Activated T-helper 1 cell treated with Interleukin-2 at 50 U/mL for 16 hours (primary cell): ENCODE measurements at places on chromosomes 13 and 19.
A peak's percentile ranks its signal among the peaks of the same experiment; 100 is the strongest.

DNA sequence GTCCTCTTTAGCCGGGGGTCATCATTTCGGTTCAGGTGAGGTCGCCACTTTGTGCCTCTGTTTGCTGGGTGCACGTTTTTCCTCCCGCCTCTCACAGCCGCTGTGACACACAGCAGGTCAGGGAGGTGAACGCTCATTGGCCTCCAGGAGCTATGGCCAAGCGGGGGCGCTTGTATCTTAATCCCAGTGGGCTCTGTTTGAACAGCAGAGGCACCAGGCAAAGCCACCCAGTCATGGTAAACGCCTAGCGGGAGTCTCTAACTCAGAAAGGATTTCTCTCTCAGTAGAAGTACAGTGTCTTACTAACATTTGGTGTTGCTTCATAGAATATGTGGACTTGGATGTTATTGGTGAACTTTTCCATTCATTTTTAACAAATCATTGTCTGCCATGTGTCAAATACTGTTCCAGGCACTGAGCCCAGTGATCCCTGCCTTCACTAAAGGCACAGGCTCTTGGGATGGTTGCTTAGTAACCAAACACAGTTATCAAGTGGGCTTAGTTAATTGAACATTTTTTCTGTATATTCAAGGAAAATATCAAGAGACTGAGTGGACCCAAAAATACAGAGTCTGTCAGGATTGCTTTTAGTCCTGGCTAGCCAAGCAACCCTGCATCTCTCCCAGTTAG is 186.7 kb downstream of the STK24 start:
- no peak for DNase-seq

DNA sequence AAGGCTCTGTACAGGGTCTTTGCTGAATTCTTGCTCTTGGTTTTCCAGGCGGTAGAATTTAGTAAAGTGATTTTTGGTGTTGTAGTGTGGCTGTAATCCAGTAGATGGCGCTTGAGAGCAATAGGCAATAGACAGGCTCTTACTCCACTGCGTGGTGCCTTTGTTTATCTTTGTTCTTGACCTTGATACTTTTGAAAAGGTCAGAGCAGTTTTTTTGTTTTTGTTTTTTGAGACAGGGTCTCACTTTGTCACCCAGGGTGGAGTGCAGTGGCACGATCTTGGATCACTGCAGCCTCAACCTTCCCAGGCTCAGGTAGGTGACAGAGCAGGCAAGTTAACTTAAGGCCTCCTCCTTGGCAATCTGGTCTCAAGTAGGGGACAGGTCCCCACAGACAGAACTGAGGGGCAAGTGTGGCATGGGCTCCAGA is 12.2 kb upstream of the LILRA5 start:
- no peak for DNase-seq

DNA sequence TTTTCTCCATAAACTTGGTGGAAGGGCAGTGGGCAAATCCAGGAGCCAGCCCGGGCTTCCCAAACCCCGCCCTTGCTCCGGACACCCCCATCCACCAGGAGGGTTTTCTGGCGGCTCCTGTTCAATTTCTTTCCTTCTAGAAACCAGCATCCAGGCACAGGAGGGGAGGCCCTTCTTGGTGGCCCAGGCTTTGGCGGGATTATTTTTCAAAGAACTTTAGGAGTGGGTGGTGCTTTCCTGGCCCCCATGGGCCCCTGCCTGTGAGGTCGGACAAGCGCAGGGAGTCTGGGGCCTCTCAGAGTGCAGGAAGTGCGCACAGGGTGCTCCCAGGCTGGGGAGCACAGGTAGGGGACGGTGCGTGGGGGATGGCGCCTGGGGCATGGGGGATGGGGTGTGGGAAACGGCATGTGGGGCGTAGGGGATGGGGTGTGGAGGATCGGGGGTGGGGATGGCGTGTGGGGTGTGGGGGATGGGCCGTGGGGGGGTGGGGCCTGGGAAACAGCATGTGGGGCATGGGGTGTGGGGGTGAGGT is 396 bp downstream of the F7 start:
- DNase-seq = no peak

GRCh38 chr13:110880627-110881026 is 34.2 kb downstream of the ANKRD10 start:
- DNase-seq = no peak

GRCh38 chr19:33486936-33487811 is 34.4 kb downstream of the PEPD start:
- no peak for DNase-seq

DNA sequence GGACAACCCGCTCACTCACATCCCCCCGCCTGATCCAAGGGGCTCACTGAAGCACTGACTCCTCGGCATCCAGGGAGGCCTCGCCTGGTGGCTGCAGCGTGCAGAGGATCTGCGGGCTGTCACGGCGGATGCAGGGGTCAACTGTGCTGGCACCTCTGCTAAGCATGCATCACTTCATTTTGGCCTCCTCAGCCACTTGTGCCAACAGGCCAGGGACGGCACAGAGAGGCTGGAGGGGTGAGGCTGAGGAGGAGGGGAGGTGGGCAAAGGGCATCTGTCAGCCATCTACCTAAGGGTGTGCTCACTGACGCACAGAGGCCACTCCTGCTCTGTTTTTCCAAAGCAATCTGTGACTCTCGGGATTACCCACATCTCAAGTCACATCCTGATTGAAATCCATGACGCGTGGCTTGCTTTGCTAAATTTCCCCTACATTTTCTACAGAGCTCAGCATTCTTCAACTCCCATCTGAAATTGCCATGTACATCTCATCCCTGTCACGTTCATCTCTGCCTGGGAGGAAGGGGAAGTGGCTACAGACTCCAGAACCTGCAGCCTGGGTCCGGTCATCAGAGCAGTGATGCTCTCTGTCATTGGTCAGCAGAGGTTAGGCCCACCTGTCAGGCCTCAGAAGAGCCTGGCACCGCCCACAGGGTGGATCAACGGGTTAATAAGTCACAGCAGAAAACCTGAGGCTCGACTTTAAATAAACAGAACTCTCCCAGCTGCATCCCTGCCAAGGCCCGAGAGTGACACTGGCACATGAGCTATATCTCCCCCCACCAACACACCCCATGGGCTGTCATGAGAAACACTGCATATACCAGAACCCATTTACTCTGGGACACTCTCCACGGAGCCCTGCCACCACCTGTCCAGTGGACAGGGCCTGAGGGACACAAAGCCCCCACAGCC is 17.6 kb downstream of the ELL start:
- DNase-seq = no peak

DNA sequence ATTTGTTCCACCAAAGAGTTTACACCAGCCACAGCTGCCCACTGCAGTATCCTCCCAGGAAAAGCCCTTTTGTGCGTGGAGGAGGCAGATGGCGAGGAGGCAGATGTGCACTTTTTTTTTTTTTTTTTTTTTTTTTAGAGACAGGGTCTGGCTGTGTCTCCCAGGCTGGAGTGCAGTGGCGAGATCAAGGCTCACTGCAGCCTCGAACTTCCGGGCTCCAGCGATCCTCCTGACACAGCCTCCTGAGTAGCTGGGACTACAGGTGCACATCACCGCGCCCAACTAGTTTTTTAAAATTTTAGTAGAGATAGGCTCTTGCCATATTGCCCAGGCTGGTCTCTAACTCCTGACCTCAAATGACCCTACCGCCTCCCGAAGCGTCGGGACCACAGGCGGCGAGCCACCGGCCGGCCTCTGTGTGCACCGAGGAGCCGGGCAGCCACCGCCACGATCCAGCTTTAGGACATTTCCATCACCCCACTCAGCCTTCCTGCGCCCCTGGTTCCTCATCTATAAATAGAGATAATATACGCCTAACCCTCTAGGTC is 563 bp upstream of the PDCD5 start:
- no peak for DNase-seq

- no peak for DNase-seq
These were observed 71.7 kb upstream of the VSTM2B start for GRCh38 chr19:29454109-29454508.

GRCh38 chr19:36685835-36686234 is 1.6 kb upstream of the ZNF567 start:
- DNase-seq = no peak

DNA sequence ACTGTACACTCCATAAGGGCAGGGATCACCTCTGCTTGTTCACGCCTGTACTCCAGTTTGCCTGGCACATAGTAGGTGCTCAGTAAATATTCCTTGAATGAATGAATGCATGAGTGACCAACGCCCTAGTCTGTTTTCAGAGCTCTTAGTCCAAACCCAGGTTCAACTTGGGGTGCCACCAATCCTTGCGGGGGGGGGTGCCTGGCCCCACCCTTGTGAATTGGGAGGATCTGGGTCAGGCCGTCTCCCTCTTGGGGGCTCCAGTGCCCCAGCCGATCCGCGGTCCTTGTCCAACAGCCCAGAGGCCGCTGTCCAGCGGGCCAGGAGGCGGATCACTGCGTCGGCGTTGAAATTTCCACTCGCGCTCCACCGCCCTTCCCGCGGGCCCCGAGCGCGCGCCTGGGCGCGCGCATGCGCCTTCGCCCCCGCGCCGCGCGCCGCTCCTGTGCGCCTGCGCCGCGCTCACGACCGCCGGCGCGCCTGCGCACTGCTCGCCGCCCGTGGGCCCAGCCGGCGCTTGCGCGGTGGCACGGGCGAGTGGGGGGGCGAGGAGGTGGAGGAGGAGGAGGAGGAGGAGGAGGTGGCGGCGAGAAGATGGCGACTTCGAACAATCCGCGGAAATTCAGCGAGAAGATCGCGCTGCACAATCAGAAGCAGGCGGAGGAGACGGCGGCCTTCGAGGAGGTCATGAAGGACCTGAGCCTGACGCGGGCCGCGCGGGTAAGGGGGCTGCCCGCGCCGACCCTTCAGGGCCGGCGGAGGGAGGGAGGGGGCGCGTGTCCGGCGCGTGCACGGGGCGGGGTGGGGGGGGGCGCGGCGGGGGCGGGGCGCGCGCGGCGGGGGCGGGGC is at the start of gene CRTC1:
CRTC1 (plus strand) TSS at position 572 of the 849 bp plus-strand sequence; CDS start at position 595, 23 bp downstream.
- peak; percentile 93 for DNase-seq

GRCh38 chr13:112785483-112785856 is 95.6 kb downstream of the ATP11A start:
- no peak for DNase-seq

GRCh38 chr19:10660346-10660745 is 6.2 kb downstream of the ILF3 start:
- no peak for DNase-seq

- no peak for DNase-seq
These were observed 206.9 kb upstream of the ZNF536 start for GRCh38 chr19:30165228-30165813.

DNA sequence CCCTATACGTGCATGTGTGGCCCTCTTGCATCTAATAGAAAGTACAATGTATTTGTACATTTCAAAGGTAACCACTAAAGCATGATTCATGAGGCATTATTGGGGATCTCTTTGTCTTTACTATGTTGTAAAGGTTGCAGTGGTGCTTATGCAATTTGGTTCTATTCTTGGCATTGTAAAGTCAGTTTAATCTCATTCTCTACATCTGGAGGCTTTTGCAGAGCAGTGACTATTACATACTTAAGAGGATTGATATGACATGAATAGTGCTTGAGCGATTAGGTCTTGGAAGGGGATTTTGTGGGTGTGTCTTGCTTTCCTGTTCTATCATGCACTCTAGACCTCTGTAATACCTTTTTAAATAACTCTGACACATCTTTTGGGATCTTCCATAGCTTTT is 610.0 kb downstream of the EFNB2 start:
- DNase-seq = no peak

DNA sequence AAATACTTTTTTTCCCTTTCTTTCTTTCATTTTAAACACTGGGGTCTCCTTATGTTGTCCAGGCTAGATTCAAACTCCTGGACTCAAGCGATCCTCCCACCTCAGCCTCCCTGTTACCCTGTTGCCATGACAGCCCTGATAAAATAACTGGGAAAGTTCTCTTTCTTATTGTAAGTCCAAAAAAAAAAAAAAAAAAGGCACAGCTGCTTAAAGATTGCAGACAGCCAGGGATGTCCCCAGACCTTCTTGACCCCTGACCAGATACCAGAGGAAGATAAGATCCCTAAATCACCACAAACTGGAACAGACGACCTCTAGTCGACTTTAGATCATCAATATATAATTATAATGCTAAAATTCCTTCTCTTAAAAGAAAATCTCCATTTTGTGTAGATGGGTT is 1.1 kb upstream of the MVB12A start:
- DNase-seq = no peak
